AML-193 (cell line): ENCODE measurements at places on chromosomes 6 and 20.

DNA sequence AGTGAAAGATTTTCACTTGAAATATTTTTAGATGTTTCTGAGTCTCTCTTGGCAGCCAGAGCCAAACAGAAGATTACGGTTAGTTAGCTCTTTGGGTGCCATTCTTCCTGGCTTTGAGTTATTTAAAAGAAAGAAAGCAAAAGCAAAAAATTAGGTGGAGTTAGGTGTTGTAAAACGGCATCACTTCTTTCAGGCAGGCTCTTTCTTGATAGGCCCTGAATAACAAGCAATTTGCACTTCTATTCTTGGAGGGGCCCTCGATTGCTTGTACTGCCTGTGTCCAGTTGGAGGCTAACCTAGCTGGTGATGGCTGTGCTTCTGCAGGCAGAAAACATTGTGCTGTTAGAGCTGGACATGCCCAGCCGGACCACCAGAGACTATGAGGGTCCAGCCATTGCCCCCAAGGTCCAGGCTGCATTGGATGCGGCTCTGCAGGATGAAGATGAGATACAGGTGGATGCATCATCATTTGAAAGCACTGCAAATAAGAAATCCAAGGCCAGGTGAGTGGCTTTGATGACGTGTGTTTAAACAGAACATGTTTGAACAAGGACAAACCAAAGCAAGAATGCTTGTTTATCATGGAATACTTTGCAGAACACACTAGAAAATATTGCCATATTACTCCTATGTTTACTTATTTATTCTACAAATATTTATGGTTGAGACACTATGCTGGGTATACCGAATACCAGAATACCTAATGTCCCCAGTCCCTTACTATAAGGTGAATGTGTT lies 28.1 kb upstream of the ASXL1 start:
- no peak for DNase-seq

DNA sequence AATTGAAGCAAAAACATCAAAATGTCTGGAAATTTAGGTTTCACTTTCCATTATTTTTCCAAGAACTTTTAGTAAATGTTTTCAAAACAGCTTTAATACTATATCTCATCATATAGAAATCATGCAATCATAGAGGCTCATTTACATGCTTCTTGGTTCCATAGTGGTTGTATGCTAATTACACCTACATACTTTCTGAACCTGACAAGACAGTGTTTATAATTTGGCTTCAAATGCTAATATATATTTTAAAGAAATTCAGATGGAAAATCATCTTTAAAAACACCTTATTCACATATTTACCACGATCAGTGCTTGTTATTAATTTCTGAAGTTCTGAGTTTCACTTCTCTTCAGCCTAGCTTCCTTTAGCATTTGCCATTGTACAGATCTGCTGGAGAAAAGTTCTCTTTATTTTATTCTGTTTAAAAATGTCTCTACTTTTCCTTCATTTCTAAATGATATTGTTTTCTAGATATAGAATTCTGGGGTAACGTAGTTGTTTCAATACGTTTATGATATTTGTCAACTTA lies 89.9 kb downstream of the PLCB1 start:
- no peak for DNase-seq

DNA sequence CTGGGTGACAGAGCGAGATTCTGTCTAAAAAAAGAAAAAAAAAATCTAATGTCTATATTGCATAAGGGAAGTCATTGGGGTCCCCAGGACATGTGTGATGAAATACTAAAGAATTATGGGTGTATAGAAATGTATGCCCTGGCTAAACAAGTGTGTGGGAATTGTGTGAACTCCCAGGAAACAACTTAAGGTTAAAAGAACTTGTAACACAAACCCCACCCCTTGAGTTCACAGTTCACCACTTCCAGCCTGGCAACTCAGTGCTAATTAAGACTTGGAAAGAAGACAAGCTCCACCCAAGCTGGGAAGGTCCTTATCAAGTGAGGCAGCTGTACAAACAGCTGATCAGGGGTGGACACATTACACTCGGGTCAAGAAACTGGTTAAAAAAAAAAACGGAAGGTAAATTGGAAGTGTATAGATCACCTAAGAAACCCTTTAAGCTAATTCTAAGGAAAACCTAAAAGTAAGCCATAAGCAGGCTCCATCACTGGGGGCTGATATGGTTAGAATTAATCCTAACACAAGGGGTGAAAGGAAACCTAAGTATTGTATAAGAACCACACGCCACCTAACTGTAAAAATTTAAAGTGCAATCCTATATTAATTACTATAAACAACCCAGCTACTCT lies 25.2 kb downstream of the HLA-A start:
- DNase-seq, result peak; percentile 82

DNA sequence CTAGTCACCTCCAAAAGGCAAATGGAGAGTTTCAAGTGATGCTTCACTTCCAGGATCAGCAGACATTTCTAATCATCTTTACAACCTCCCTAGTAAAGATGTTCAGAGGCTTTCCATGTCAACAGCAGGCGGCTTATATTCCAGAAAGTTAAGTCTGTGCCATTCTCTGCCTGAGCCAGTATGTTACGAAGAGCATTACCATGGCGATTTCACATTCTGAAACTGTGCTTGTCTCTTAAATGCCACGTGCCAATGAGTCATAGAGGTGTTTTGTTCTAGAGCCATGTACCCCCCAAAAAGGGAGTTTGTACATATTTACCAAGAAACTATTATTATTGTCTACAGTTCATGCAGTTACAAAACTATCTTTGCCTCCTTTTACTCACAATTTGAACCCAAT lies 319.5 kb downstream of the FOXA2 start:
- no peak for DNase-seq

DNA sequence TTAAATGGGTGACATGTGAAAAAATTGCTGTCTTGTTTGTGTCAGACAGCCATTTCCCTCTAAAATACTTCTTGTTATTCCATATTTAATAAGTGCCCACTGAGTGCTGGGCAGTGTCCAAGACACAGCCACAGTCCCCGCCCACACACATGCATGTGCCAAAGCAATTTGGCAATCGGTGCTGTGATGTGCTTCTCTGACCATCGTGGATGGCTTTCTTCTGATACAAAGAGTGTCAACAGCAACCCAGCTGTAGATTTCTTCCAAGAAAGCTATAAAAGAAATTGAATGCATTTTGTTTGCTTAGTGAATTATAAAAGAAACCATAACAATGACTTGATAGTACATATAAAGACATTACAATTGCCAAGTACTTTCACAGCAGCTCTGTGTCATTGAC lies 140.5 kb upstream of the ATXN1 start:
- no peak for DNase-seq

- DNase-seq, result no peak
Observed at GRCh38 chr6:113893866-113894265, 36.7 kb downstream of the MARCKS start.

DNA sequence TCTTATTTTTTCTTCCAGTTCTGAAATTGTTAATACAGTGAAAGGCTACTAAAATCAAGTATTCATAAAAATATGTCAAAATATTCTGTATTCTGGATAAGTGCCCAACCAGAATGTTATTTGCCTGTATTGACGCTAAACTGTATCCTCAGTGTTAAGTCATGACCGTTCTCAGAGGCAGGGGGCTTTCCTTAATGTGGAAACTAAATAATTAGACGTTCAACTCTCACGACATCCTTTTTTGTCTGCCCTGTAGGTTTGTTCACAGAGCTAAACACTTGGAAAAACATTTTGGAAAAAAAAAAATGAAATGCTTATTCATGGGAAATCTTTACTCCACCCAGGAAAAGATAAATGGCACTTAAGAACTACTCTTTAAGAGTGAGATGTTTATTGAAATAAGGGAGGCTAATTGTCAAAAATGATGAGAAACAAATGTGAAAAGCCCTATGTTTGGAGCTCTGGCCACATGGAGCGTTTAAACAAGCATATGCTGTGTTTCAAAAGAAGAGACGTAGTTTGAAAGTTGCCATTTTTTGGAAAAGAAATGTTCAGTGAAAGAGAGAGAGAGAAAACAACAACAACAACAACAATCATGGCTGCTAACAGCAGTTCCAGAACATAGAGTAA lies 453.1 kb upstream of the MARCKS start:
- no peak for DNase-seq

DNA sequence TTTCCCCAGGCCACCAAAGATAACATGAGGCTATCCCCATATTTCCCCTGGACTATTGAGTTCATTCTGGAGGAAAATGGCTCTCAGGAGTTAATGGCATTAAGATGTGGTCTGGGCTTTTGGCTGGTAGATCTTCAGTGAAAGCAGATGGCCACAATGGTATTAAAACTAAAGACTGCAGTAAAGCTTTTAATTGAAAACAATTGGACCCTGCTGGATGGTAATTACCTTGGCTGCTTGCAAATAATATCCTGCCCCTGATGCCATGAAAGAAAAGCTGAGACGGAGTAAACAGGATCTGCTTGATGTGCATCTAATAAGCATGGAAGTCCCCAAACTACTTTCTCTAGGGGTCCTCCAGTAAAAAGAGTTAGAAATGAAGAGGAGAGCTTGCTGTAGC lies 255.8 kb downstream of the QKI start:
- no peak for DNase-seq

DNA sequence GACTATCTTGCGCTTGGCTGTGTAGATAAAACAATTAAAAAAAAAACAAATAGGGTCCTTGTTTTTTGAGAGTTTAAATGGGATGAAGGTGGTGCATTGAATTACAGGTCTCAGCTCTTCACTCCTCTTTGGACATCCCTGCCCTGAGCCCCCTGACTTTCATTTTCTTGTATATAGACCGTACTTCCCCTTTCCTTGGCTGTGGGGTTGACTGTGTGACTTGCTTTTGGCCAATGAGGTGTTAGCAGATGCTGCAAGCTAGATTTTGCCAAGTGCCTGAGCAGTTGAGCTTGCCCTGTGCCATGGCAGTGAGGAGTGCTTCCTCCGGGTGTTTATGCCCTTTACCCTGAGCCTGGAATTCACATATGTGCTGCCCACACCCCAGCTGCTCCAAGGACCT lies 386.1 kb upstream of the ZFP64 start:
- DNase-seq, result no peak

DNA sequence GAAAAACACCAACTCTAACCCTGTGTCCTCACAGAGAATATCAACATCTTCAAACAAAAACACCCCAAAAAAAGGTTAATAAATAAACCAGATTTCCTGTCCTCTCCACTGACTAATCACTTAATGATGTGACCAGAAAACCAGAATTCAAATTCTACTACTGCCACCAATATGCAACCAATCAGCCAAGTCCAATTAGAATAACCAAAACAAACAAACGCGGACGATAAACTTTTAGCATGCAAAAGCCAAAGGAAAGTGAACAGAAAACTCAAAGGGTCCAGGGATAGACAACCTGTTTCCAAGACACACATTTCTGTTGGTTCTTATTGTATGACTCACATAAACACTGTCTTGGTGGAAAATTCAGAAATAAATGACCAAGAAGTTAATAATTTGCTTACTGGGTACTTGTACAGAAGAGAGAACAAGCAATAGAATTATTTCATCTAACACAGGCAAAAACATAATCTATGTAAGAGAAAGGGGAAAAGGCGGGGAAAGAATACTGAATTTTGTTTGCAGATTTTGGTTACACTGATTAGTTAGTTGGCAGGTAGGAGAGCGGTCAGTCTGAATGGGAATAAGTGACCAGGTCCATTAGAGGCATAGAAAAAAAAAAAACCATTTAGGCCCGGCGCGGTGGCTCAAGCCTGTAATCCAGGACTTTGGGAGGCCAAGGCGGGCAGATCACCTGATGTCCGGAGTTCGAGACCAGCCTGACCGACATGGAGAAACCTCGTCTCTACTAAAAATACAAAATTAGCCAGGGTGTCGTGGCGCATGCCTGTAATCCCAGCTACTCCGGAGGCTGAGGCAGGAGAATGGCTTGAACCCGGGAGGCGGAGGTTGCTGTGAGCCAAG lies 34.1 kb downstream of the HFE start:
- DNase-seq, result no peak

GRCh38 chr6:162377735-162378134 lies 349.8 kb downstream of the PRKN start:
- no peak for DNase-seq

DNA sequence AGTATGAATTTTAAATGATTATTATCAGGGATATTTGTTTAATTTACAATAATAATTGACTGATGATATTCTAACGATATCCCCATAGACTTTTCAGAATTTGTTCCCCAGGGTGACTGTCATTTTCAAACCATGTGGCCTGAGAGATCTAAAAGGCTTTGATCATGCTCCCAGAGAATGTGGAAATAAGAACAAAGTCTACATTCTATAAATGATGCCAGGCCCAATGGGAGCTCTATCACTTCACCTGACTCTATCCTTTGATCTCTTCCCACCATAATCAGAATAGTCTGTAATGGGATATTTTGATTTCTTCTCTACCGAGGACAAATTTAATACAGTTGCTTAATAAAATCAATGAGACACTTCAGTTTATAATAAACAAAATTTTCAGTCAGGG lies 483.4 kb upstream of the IRAK1BP1 start:
- no peak for DNase-seq

GRCh38 chr6:32182555-32182981 lies 1.5 kb downstream of the AGER start:
- no peak for DNase-seq

- DNase-seq, result no peak
Observed at GRCh38 chr6:157646012-157646411, 177.0 kb upstream of the SNX9 start.

- no peak for DNase-seq
Observed at GRCh38 chr20:21523895-21524294, 10.0 kb upstream of the NKX2-2 start.

DNA sequence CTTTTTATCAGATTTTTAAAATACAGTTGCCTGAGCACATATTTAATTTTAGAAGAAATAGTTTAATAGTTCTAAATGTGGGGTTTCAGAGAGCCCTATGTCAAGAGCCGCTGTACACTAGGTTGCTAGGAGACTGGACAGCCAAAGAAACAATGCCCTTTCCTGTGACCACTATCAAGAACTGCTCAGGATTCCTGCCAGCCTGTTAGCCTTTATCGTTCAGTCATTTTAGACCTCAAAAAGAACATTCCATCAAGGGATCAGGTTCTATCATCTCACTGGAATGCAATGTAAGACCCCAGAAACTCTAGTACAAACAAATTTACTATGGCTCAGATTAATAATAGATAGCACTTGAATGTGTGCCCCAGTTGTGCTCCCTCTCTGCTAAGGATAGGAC lies 181.2 kb upstream of the CCN2 start:
- no peak for DNase-seq

GRCh38 chr20:34831936-34832335 lies 6.5 kb upstream of the NCOA6 start:
- DNase-seq, result no peak

GRCh38 chr6:136593748-136594490 lies 43.7 kb upstream of the MAP7 start:
- DNase-seq, result peak; percentile 81

- DNase-seq, result no peak
Observed at GRCh38 chr6:122833021-122833491, 44.0 kb downstream of the SMPDL3A start.
